ENCODE measurements at places on chromosomes 5 and 9. TPM values are rescaled to one million over a fixed set of nuclear protein-coding genes. Genes with fewer than 3 reads are reported as not detected.

GPX3 gene
- total RNA-seq = 292 TPM

DNA sequence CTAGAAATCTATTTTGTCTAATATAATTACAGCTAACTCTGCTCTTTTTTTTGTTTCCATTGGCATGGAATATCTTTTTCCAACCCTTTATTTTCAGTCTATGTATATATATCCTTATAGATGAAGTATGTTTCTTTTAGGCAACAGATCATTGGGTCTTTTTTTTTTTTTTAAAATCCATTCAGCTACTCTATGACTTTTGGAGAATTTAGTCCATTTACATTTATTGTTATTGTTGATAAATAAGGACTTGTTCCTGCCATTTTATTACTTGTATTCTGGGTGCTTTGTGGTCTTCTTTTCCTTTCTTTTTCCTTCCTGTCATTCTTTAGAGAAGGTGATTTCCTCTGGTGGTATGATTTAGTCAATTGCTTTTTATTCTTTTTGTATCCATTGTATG is 296.8 kb downstream of the SMARCA2 start:
- no peaks in the 10 kb centered on the region for H3K4me1 ChIP-seq
- H3K27ac ChIP-seq = no peak overlapping the region
- H3K36me3 ChIP-seq = no peaks in the 10 kb centered on the region
- no peak for DNase-seq
- no peaks in the 10 kb centered on the region for H3K27me3 ChIP-seq

DNA sequence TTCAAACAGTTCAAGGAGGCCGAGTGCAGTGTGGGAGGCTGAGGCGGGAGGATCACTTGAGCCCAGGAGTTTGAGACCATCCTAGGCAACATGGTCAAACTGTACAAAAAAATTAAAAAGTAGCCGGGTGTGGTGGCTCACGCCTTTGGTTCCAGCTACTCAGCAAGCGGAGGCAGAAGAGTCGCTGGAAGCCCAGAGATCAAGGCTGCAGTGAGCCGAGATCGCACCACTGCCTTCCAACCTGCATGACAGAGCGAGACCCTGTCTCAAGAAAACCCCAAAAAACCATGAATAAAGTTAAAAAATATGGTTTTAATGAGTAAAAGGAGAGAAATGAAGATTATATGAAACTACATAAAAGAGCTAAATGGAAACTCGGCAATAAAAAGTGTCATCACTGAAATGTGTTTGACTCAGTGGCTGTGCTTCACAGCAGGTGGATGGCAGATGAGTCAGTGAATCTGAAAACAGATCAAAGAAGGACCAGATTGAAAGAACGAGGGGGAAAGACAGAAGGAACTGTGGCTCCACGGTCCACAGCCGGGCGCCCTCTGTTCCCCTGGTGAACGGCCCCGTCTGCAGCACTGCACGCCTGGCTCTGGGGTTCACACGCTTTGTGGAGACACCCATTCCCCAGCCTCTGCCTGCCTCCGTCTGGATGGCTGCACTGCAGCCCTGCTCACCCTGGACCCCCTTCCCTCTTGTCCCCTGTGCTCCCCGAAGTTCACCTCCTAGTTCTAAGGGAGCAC is 25.1 kb downstream of the EXD3 start:
- H3K4me3 ChIP-seq = no peak overlapping the region
- no peaks in the 10 kb centered on the region for H3K27me3 ChIP-seq
- H3K36me3 ChIP-seq = peaks cover 10% of the 10 kb centered on the region
- no peaks in the 10 kb centered on the region for H3K4me1 ChIP-seq
- H3K27ac ChIP-seq = no peak overlapping the region

- H3K27me3 ChIP-seq = no peaks in the 10 kb centered on the region
- H3K4me1 ChIP-seq = no peaks in the 10 kb centered on the region
- no peak overlapping the region for H3K4me3 ChIP-seq
- no peaks in the 10 kb centered on the region for H3K36me3 ChIP-seq
- H3K27ac ChIP-seq = no peak overlapping the region
These were observed 257.0 kb downstream of the EFNA5 start for GRCh38 chr5:107413754-107414153.

DNA sequence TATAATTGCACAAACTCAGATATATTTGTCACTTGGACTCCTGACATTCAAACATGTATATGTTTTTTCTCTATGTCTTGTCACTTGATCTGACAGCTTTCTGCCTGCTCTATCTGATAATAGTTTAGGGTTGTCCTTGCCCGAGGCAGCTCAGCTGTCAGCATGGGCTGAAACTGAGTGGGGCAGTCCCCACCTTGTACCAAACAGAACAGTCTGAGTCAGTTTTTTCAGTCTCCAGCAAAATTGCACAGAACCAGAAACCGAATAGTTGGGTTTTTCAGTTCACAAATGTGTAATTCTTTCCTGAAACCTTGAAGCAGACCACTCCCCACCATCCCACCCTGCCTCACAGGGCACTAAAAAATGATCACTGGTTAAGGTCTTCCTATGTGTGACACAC is 9.5 kb upstream of the HAND1 start:
- no peak overlapping the region for H3K4me3 ChIP-seq
- no peaks in the 10 kb centered on the region for H3K36me3 ChIP-seq
- no peak overlapping the region for H3K27ac ChIP-seq
- DNase-seq = no peak
- no peaks in the 10 kb centered on the region for H3K27me3 ChIP-seq

DNA sequence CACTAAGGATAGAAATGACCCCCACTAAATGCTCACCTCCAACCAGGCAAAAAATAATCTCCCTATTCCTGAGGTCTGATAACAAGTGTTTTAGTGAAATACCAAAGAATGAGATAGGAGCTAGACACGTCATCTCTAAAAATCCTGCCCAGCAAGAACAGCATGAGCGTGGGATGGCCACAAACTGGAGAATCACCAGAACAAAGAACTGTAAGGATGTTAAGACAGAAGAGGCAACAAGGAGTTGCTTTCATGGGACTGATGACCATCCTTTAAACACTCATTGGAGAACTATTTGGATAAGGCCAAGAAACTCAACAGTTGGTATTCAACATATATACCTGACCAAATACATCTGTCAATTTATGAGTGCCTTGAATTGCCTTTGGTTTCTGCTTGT is 113.7 kb downstream of the RASEF start:
- no peak for DNase-seq
- no peaks in the 10 kb centered on the region for H3K36me3 ChIP-seq
- H3K27ac ChIP-seq = no peak overlapping the region
- H3K4me1 ChIP-seq = no peaks in the 10 kb centered on the region

GRCh38 chr5:122516432-122516743 is 204.4 kb downstream of the SNCAIP start:
- DNase-seq = no peak
- H3K27ac ChIP-seq = no peak overlapping the region
- no peaks in the 10 kb centered on the region for H3K4me1 ChIP-seq
- no peaks in the 10 kb centered on the region for H3K36me3 ChIP-seq

DNA sequence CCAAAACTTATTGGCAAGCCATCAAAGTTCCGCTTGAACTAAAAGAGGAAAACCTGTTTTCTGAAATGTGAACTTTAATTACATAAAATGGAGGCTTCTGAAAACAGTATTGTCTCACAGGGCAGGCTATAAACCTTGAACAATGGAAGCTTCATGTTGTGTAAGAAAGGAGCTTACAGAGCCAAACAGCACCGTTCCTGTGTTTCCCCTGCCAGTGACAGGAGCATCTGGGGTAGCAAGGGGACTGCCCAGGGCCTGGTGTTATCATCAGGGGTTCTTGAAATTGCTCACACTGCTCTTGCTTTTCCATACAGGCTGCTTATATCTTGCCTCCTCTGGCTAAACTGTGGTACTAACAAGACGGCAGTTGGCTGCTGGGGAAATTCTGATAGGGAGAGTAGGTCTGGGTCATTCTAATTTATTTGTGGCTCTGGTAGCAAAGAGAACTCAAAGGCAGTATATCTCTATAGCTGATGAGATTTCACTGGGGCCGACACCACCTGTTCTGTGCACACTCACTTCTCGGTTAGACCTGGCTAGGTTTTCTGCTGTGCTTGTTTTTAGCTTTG is 40.4 kb downstream of the BASP1 start:
- no peak overlapping the region for H3K4me3 ChIP-seq
- DNase-seq = no peak
- H3K4me1 ChIP-seq = no peaks in the 10 kb centered on the region
- H3K27ac ChIP-seq = peak overlapping the region; percentile 13
- no peaks in the 10 kb centered on the region for H3K36me3 ChIP-seq

- no peaks in the 10 kb centered on the region for H3K4me1 ChIP-seq
- no peaks in the 10 kb centered on the region for H3K27me3 ChIP-seq
- no peak for DNase-seq
- H3K4me3 ChIP-seq = no peak overlapping the region
- no peak overlapping the region for H3K27ac ChIP-seq
- no peaks in the 10 kb centered on the region for H3K36me3 ChIP-seq
These were observed 360.1 kb downstream of the KDM4C start for GRCh38 chr9:7117676-7118561.

Measured in Peyer's patch (tissue), 4 donors.